Progenitor cell of endocrine pancreas (in vitro differentiated cells): ENCODE measurements at places on chromosomes 5 and 9. TPM values are rescaled to one million over a fixed set of nuclear protein-coding genes. Genes with fewer than 3 reads are reported as not detected.

PCDHA1 gene
- total RNA-seq: not detected in 2 replicates

COL27A1 gene
- 162 and 178 TPM in 2 replicates for total RNA-seq

TSPAN17 gene
- total RNA-seq: 37.3 and 37.5 TPM in 2 replicates

MUSK gene
- not detected in 2 replicates for total RNA-seq

IL3 gene
- total RNA-seq: not detected in 2 replicates

LCP2 gene
- not detected in 2 replicates for total RNA-seq

PRDM9 gene
- total RNA-seq: not detected in 2 replicates

DNA sequence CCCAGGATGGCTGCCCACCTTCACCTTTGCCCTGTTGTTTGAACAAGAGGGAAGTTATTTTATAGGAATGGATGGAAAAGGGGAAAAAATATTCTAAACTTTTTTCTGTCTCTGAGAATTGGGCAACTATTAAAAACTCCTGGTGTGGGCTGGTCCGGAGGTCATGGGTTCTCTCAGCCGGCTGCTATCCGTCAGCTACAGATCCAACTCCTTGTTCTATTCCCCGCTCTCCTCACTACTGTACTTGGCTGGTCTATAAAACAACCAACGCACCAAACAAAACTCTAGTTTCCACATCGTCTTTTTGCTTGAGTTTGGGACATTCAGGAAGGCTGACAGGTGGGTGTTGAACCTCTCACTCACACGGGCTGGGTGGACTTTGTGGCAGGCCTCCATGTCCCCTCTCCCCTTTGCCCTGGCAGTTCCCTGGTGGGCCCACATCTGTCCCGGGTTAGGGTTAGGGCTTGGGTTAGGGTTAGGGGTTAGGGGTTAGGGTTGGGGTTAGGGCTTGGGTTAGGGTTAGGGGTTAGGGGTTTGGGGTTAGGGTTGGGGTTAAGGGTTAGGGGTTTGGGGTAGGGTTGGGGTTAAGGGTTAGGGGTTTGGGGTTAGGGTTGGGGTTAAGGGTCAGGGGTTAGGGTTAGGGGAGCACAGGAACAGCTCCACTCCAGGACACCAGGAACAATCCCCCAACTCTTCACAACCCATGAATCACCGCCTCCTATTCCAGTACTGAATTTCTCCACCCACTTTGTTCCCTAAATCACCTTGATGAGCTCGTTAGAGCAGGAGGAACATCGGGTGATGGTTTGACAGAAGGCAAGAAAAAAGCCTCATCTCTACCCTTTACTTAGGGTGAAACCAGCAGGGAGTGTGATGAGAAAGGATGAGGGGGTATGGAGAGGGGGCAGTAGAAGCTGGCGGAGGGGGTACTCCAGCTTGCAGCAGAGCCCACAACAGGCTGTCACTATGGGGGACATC lies 302.1 kb upstream of the IRX4 start:
- no peak overlapping the region for H3K27ac ChIP-seq
- no peaks in the 10 kb centered on the region for H3K36me3 ChIP-seq
- H3K27me3 ChIP-seq: peaks cover 82% of the 10 kb centered on the region
- H3K4me1 ChIP-seq: peaks cover 5% of the 10 kb centered on the region
- H3K4me3 ChIP-seq: no peak overlapping the region

GRCh38 chr5:133247881-133248624 lies 196.2 kb downstream of the HSPA4 start:
- no peaks in the 10 kb centered on the region for H3K36me3 ChIP-seq
- peaks cover 5% of the 10 kb centered on the region for H3K4me1 ChIP-seq
- DNase-seq: peak; percentile 41
- H3K27ac ChIP-seq: no peak overlapping the region
- no peaks in the 10 kb centered on the region for H3K27me3 ChIP-seq

- H3K27ac ChIP-seq: no peak overlapping the region
- no peaks in the 10 kb centered on the region for H3K36me3 ChIP-seq
- DNase-seq: no peak
- H3K4me3 ChIP-seq: no peak overlapping the region
These were observed 93.0 kb downstream of the MAMDC2 start for GRCh38 chr9:70136632-70137031.

DNA sequence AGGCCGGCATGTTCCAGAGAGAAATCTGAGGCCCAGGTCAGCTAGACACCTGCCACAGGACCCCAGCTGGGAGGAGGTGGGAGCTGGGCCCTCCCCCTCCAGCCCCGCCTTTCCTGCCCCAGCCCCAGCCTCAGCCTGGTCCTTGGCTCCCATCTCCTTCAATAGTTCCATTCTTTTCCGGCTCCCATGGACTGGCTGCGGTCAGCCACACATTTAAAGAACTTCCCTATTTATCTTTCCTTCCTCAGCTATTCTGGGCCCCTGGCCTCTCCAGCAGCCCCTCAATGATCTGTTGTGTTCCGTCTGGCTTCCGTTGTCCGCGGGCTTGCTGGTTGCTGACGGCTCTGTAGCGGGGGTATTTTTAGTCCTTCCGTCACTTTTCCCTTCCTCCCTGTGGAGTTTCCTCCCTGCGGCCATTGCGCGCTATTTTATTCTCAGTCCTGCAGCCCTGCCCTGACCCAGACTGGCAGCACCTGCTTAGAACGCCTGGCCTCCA lies 73.8 kb downstream of the AMBP start:
- H3K36me3 ChIP-seq: peaks cover 21% of the 10 kb centered on the region
- H3K27ac ChIP-seq: peak overlapping the region; percentile 85
- no peaks in the 10 kb centered on the region for H3K27me3 ChIP-seq
- H3K4me1 ChIP-seq: peaks cover 2% of the 10 kb centered on the region
- H3K4me3 ChIP-seq: no peak overlapping the region

DNA sequence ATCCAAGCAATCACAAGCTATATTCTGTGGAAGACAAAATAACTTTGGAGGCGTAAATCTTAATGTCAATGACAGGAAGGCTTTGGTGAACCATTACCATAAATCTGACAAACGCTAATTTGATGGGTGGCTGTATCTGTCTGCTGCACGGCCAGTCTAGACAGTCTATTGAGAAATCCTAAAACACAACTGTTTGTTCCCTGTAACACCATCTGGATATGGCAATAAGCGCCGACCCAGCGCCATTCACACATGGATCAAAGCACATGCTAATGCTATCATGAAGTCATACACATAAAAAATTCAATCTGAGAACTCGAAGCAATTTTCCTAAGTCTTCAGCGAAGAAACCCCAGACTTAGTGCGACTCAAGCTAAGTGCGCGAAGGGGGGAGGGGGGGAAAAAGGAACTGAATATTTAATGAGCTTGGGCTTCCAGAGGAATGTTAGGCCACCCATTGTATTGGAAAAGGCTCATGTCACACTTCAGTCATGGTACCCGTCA lies 95.1 kb downstream of the ARL15 start:
- no peaks in the 10 kb centered on the region for H3K27me3 ChIP-seq
- no peak for DNase-seq

GRCh38 chr9:36788534-36788933 lies 215.8 kb downstream of the MELK start:
- peaks cover 36% of the 10 kb centered on the region for H3K27me3 ChIP-seq
- no peaks in the 10 kb centered on the region for H3K36me3 ChIP-seq
- no peaks in the 10 kb centered on the region for H3K4me1 ChIP-seq
- no peak overlapping the region for H3K4me3 ChIP-seq
- DNase-seq: no peak
- H3K27ac ChIP-seq: no peak overlapping the region

GRCh38 chr9:26746357-26747072 lies 146.1 kb downstream of the CAAP1 start:
- no peaks in the 10 kb centered on the region for H3K27me3 ChIP-seq
- no peak overlapping the region for H3K4me3 ChIP-seq
- no peak for DNase-seq
- H3K4me1 ChIP-seq: peaks cover 5% of the 10 kb centered on the region

DNA sequence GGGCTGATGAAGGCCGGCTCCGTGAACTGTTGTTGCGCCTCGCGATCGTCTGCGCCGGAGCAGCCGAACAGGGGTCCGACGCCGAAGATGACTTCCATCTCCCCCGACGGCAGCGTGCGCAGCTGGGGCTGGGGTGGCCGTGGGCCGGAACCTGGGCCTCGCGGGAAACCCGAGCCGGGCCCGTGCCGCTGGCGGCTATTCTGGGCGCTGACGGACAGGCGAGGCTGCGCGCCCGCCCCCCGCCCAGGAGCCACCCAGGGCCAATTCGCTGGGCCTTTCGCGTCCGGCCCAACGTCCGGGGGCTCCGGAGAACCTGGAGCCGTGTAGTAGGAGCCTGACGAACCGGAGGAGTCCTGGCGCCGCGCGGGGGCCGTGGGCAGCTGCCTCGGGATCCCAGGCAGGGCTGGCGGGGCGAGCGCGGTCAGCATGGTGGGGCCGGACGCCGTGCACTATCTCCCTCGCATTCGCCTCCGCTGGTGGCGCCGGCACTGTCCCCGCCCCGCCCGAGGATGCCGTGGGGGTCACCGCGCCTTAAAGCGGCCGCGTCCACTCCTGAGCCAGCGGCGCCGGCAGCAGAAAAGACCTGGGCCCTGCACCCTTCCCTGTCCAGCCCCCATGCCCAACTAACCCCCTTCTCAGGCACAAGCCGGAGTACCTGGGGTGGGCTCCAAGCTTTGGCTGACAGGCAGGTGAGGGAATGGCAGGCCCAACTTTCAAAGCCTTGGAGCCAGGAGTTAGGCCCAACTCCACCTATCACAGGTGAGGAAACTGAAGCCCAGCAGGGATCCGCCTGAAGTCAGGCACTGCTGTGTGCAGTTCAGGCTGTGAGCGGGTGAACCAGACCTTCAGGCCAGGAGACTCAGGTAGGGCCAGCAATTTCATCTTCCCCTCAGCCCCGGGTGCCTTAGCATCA lies at the start of gene PROB1:
Gene PROB1, minus strand, starts transcription at position 451 of the 913 bp plus-strand sequence. Its CDS starts 23 bp downstream, at position 428.
- peak within 1 kb of the TSS; percentile 73 for H3K4me3 ChIP-seq
- H3K27me3 ChIP-seq: peaks cover 42% of the 10 kb centered on the region
- peaks cover 2% of the 10 kb centered on the region for H3K4me1 ChIP-seq
- DNase-seq: no peak
- H3K36me3 ChIP-seq: no peaks in the 10 kb centered on the region

- peaks cover 3% of the 10 kb centered on the region for H3K4me1 ChIP-seq
- no peaks in the 10 kb centered on the region for H3K27me3 ChIP-seq
- H3K36me3 ChIP-seq: no peaks in the 10 kb centered on the region
- no peak for DNase-seq
- H3K27ac ChIP-seq: no peak overlapping the region
- H3K4me3 ChIP-seq: no peak overlapping the region
These were observed 892.7 kb downstream of the TLE1 start for GRCh38 chr9:80796632-80797031.

DNA sequence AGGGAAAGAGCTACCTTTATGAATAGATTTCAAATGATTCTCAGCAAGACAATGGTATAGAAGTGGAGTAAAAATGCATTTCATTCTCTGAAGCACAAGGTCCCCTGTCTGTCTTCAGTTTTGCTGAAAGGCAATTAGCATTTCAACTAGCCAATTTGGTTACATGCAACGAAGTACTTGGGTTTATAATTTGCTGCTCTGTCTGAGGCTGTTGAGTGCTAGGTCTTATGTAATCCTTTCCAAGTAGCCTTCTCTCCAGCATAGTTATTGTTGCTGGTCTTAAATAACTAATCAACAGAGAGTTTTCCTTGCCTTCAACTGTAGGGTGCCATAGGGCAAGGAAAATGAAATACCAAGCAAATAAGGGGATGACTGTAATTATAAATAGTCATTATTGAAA lies 4.5 kb downstream of the ADGRV1 start:
- H3K4me1 ChIP-seq: peaks cover 18% of the 10 kb centered on the region

GRCh38 chr9:840343-840742 lies 1.2 kb upstream of the DMRT1 start:
- no peak overlapping the region for H3K4me3 ChIP-seq
- H3K4me1 ChIP-seq: peaks cover 3% of the 10 kb centered on the region
- no peak overlapping the region for H3K27ac ChIP-seq

- no peak overlapping the region for H3K27ac ChIP-seq
- peaks cover 1% of the 10 kb centered on the region for H3K36me3 ChIP-seq
- H3K4me1 ChIP-seq: no peaks in the 10 kb centered on the region
These were observed 391.2 kb downstream of the RAB3C start for GRCh38 chr5:58974083-58974482.

- no peaks in the 10 kb centered on the region for H3K4me1 ChIP-seq
- no peak overlapping the region for H3K4me3 ChIP-seq
- DNase-seq: no peak
These were observed 30.6 kb downstream of the NKX2-5 start for GRCh38 chr5:173204185-173204979.

- DNase-seq: no peak
- H3K27ac ChIP-seq: no peak overlapping the region
- H3K4me1 ChIP-seq: no peaks in the 10 kb centered on the region
- no peak overlapping the region for H3K4me3 ChIP-seq
These were observed 205.5 kb downstream of the FGF10 start for GRCh38 chr5:44183753-44184152.

GRCh38 chr5:82793808-82794419 lies 283.3 kb downstream of the TMEM167A start:
- H3K27me3 ChIP-seq: no peaks in the 10 kb centered on the region
- no peak for DNase-seq
- no peaks in the 10 kb centered on the region for H3K36me3 ChIP-seq
- H3K27ac ChIP-seq: no peak overlapping the region
- H3K4me1 ChIP-seq: peaks cover 2% of the 10 kb centered on the region

GRCh38 chr9:124593200-124593599 lies 86.0 kb upstream of the NR5A1 start:
- DNase-seq: no peak
- peaks cover 2% of the 10 kb centered on the region for H3K36me3 ChIP-seq
- H3K4me3 ChIP-seq: peak overlapping the region; percentile 74
- H3K27ac ChIP-seq: peak overlapping the region; percentile 97
- peaks cover 71% of the 10 kb centered on the region for H3K4me1 ChIP-seq

DNA sequence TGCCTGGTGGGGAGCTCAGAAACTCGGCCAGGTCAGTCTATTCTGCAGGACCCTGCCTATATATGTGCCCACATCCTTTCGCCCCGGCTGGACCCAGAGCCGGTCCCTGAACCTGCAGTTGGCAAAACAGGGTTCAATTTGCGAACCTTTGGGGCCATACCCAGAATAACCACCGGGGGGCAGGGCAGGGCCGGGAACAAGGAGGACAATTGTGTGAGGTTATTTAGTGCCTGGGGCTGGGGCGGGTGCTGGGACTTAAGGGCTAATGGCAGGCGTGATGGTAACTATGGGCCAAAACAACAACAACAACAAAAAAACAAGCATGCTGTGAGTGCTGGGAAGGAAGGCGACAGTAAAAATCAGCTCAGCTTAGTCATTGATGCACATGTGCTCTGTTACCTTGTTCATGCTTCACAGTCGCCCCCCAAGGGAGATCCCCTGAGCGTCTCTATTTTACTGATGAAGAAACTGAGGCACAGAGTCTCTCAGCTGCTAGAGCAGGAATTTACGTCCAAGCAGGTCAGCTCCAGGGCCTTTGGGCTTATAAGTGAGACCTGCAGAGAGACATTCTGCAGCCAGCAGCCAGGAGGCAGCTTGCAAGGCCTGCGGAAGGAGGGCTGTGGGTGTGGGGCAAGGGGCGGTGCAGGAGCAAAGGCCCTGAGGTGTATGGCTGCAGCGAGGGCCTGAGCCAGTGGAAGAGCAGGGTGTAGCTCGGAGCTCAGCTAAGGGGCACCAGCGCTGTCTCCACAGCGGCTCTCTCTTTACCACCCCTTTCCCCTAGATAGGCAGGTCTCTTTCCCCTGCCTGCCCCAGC lies 106.0 kb downstream of the PHF2 start:
- H3K27ac ChIP-seq: no peak overlapping the region
- H3K36me3 ChIP-seq: peaks cover 3% of the 10 kb centered on the region
- peaks cover 6% of the 10 kb centered on the region for H3K4me1 ChIP-seq
- no peak overlapping the region for H3K4me3 ChIP-seq

- H3K4me1 ChIP-seq: no peaks in the 10 kb centered on the region
- H3K4me3 ChIP-seq: no peak overlapping the region
- H3K27me3 ChIP-seq: peaks cover 8% of the 10 kb centered on the region
- H3K27ac ChIP-seq: no peak overlapping the region
- DNase-seq: no peak
- no peaks in the 10 kb centered on the region for H3K36me3 ChIP-seq
These were observed 185.2 kb upstream of the NREP start for GRCh38 chr5:111942201-111942600.

- H3K4me1 ChIP-seq: no peaks in the 10 kb centered on the region
- H3K36me3 ChIP-seq: no peaks in the 10 kb centered on the region
- H3K4me3 ChIP-seq: no peak overlapping the region
- no peak for DNase-seq
- H3K27ac ChIP-seq: no peak overlapping the region
- peaks cover 37% of the 10 kb centered on the region for H3K27me3 ChIP-seq
These were observed 210.5 kb downstream of the GADD45G start for GRCh38 chr9:89815061-89815902.
